T-helper 17 cell (primary cell): ENCODE measurements at places on chromosomes 16 and 17.

- DNase-seq = no peak
Measured at GRCh38 chr17:30556374-30557332, 79.4 kb downstream of the GOSR1 start.

DNA sequence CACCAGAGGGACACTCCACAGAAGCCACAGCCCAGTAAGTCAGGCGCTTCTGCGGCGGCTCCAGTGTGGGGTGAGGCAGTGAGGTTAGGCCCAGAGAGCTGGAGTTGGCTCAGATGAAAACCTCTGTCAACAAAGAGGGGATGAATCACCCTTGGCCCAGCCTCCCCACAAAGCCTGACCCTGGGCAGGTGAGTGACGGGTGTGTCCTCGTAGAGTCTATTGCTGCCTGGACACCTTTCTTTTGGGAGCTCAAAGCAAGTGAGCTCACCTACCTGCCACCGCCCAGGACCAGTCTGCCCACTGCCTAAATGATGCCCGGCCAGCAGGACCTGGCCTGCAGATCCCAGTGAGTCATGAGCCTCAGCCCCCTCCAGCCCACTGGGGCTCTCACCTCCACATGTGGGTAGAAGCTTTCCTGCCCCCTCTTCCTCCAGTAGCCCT, 24.9 kb upstream of the DBNDD1 start:
- no peak for DNase-seq

GRCh38 chr17:29746669-29747068, 124.0 kb upstream of the CORO6 start:
- DNase-seq = no peak

GRCh38 chr16:51734220-51734619, 583.1 kb upstream of the SALL1 start:
- no peak for DNase-seq

- no peak for DNase-seq
Measured at GRCh38 chr17:32722733-32723132, 154.2 kb downstream of the MYO1D start.
